OCI-LY7 (cell line): ENCODE measurements at places on chromosomes 3 and 15.

- no peak for DNase-seq
Observed at GRCh38 chr3:81718311-81718710, 43.1 kb downstream of the GBE1 start.

- DNase-seq: no peak
Observed at GRCh38 chr15:90124507-90124906, 22.2 kb upstream of the IDH2 start.

DNA sequence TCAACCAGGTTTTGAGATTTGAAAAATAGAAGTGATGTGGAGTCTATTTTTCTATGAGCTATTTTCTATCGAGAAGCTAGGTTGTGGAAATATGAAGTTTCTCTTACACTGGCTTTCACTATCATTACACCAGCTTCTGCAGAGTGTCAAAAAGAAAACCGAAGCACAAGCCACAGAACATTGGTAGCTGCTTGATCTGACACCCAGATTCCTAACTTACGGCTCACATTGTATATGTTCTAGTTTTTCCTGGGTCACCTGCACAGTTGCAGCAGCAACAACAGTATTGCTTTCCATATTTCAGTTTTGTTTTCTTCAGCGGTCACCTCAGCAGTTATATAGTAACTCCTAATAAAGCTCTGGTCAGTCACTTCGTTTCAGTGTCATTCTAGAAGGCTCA is 790.1 kb downstream of the PLOD2 start:
- no peak for DNase-seq

DNA sequence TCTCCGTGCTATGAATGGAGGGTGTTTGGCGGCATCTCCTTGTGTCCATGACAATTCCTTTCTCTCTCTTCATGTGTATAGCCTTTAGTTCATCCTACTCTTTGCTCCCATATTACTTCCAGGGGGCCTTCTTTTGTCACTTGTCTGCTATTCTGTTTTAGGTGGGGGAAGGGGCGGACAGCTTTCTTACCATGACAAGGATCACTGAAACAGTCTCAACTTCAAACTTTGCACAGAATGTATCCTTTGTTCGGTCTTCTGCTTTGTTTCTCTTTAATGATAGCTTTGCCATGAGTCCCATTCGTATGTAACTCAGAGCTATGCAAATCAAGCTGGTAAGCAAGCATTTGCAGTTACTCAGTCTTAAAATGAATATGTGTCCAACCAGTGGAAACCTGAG is 294.2 kb downstream of the TIGIT start:
- no peak for DNase-seq

- peak; percentile 84 for DNase-seq
Observed at GRCh38 chr3:158097593-158098308, 8.5 kb downstream of the SHOX2 start.
